ENCODE measurements at places on chromosomes 1 and 21. TPM values are rescaled to one million over a fixed set of nuclear protein-coding genes. Genes with fewer than 3 reads are reported as not detected.

- DNase-seq: peak; percentile 70
Observed at GRCh38 chr1:8283058-8283884, 34.6 kb upstream of the SLC45A1 start.

The MAP7D1 gene
- total RNA-seq: 133 TPM

DNA sequence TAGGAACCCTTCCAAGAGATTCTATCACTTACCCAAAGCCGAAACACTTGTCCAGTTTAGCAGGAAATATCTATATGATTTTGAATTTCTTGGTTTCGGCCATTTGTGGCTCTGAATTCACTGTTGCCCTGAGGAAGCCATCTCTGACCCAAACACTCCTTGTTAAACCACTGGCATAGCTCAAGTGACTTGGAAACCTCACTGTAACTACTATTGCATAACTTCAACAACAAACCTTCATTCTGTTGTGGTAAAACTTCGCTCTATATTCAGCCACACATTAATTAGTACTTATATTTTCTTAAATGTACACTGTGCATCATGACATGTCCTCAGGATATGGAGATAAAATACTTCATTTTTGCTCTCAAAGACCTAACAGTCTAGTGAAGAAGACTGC lies 63.2 kb downstream of the ST6GALNAC3 start:
- no peak for DNase-seq

DNA sequence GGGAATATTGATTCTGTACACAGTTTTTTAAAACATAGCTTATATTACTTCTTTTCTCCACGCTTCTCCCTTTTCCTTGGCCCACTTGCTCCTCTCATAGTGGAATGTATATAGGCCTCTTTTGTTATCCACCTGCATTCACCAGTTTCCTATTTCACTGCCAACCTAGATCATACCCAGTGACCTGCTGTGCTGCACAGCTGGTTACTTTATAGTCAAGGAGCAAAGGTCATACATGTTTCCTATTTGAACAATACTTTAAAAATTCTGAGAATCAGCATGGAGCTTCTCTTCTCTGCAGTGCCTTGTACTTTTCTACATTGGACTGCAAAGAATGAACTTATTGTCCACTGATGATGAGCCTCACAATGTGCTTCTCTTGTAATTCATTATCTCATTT lies 4.3 kb upstream of the SLC35D1 start:
- DNase-seq: no peak

The NEK2 gene
- total RNA-seq: 1.0 TPM
